Naive B cell (primary cell): ENCODE measurements at places on chromosomes 12 and 14. TPM values are rescaled to one million over a fixed set of nuclear protein-coding genes. Genes with fewer than 3 reads are reported as not detected.

The SLC10A1 gene
- 0.23 TPM for polyA plus RNA-seq

The SLC39A5 gene
- polyA plus RNA-seq, result not detected

The RDH12 gene
- not detected for polyA plus RNA-seq

The SERPINA9 gene
- polyA plus RNA-seq, result not detected

The KRT6A gene
- not detected for polyA plus RNA-seq

The ISCA2 gene
- polyA plus RNA-seq, result 69.3 TPM

GRCh38 chr14:102817942-102818940 is 41.0 kb downstream of the TRAF3 start:
- DNase-seq, result no peak

- no peak for DNase-seq
These were observed at the start of gene BEGAIN for GRCh38 chr14:100587086-100587762. Gene BEGAIN, minus strand, starts transcription at chr14:100587417. Its CDS starts 127 bp downstream, at chr14:100587290.

DNA sequence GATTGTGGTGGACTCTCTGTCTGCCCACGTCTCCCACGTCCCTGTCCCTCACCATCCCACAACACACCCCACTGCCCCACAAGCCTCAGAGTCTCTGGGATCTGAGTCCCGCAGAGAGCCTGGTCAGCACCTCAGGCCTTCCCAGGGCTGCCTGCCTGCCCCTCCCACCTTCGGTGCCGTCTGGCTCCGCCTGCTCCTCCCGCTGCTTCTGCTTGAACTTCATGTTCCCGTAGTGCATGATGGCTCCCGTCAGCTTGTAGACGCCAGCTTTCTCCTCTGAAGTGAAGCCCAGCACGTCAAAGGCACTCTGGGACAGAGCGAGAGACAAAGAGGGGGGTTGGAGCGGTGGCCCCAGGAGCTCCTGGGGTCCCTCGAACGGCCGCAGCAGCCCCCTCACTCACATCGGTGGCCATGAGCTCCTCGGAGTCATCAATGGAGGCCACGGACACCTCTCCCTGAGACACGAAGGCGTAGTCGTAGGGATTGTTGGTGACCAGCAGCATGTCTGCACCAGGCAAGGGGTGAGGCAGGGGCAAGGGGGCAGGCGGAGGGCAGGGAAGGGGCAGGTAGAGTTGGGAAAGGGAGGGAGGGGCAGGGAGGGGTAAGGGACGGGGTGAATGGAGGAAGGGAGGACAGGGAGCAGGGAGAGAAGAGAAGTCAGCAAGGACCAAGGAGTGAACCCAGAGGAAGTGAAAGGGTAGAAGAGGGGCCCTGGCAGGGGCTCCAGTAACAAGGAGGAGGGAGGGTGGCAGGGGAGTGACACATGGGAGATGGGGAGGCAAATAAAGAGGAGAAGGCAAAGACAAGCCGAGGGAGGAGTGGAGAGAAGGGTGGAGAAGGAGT is 5.6 kb downstream of the MYH6 start:
- no peak for DNase-seq

GRCh38 chr14:75077794-75078193 is 8.4 kb downstream of the ZC2HC1C start:
- DNase-seq, result no peak

DNA sequence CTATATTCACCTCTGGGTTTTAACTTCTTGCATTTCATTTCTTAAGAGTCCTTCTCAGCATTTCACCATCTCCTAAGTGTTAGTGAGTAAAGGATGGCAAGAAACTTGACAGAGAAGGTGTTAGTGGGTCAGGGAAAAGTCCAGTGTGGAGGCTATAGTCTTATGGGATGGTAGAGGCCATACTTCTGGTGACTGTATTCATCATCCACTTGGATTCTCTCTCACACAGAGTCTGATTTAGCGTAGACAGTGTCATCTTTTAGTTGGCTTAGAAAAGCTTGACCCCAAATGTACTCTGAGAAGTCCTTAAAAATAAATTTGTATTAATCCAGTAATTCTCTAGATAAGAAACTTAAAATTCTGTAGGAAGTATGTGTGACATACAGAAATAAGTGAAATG is 232.4 kb upstream of the FBXO33 start:
- DNase-seq, result no peak

DNA sequence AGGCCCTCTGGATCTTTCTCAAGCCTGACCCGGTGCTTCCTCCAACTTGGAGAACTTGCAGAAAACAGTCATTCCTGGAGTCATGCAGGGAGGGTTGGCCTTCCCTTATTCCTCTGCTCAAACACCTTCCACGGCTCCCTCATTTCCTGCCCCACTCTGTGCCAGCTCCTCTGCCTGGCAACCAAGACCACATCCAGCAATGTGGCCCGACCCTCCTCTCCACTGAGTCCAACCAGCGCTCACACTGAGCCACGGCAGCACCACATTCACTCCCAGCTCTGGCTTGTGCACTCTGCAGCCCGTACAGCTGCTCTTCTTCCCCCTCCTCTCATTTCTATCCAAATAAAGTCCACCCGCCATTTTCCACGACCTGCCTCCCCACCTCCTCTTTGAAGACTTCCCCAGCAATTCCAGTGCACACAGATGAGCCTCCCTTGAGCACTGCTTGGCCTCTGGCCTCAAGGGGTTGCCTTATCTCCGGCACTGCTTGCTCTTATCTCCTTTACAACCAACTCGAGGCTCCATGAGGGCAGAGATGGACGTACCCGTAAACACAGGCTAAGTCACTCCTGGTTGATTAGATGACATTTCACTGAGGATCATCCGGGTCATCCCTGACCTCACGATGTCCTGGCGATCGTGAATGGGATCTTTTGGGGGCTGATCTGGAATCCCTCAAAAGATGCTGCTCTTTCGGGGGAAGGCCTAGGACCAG is 5.4 kb downstream of the PGF start:
- no peak for DNase-seq

DNA sequence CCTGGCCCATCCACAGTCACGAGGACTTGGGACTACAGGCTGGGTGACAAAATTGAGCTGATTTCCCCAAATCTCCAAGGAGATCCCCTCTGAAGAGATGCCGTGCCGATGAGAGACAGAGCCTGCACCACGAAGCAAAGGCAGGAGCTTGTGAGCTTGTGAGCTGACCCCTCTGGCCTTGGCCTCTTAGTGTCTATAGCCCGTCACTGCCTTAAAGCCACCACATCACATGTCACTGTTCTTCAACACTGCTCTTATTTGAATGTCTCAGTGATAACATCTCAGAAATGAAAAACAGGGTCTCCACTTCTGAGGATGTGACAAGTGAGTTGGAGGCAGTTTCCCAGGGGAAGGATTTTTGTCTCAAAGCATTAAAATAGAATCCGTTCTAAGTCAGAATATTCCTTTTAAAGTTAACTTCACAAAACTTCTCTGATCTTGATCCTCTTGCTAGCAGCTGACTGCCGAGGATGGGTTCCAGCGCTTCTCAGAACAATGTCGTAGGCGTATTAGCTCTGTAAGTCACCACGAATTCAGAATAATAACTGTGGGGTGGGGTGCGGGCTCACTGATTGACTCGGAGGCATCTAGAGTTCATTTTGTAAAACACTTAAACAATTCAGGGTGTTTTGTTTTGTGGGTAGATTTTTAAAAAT is 37.5 kb downstream of the CHST11 start:
- DNase-seq, result no peak

DNA sequence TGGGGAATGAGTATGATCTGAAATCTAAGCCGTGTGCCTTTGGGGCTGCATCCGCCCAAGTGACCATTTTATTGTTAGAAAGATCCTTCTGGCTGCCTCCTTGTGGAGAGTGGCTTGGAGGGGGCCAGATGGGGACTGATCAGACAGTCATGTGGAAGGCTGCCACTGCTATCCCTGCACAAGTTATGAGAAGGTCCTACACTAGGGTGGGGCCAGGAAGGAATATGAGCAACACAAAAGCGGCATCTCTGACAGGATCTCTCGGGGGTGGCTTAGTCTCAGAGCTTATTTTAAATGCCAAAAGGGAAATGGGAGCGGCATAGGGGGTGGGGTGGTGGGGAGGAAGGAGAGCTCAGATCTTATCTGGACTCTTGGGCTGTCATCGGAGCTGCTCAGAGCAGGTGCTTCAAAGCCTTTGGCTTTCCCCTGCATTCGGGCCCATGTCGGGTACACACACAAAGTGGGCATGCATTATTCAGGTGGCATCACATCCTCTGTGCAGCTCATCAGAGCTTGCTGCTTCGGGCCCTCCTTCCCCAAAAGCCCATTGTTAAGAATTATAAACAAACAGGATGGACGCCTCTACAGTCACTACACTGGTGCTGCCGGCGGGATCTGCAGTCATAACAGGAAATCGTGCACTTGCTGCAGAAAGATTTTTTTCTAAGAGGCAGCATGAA is 805.4 kb downstream of the VRK1 start:
- DNase-seq, result no peak

- DNase-seq, result no peak
These were observed 49.8 kb downstream of the NTN4 start for GRCh38 chr12:95740751-95741150.

GRCh38 chr14:103736546-103737431 is 21.2 kb downstream of the ZFYVE21 start:
- DNase-seq, result no peak

DNA sequence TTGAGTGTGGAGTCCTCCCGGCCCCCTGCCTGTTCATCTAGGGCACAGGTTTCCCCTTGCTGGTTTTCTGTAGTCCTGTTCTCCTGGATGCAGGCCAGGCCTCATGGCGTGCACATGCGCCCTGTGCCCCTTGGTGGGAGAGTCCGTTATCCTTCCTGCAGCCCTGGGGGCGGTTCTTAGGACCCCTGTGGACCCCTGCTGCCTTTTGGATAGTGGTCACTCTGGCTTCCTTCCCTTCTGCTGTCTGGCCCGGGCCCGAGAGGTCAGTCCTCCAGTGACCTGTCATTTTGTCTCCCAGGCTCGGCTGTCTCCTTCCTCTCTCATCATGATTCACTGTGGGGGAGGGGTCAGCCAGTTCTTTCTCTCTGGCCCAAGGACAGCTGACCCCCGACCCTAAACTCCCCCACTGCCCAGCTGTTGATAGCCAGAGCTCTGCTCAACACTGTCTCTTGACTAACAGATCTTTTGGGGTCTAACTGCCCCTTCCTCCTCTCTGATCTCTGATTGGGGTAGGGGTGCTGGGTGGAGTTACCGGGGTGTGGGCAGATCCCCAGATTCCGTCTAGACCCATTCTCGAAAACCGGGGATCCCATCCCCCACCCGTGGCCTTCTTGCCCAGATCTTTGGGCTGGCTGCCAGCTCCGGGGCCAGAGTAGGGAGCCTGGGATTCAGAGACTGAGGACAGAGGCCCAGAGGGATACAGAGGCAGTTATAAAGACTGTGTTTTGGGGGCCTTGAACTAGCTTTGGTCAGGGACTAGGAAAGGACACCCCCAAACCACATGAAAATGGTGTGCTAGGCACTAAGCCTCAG is 7.0 kb downstream of the CCND2 start:
- DNase-seq, result no peak

GRCh38 chr12:121992059-121992879 is 29.4 kb upstream of the BCL7A start:
- DNase-seq, result peak; percentile 71

GRCh38 chr12:39692258-39692853 is 72.8 kb upstream of the ABCD2 start:
- DNase-seq, result no peak

DNA sequence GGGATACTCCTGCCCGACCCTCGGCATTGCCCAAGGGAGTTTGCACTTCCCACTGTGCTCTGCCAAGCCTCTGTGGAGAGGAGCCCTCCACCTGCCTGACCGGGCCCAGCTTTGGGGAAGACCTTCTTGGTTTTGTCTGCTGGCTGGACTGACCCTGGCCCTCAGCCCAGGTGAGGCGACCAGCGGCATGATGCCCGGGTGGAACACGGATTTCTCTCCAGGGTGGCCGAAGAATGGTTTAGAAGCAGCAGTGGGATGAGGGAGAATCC is 15.6 kb downstream of the ZBTB42 start:
- DNase-seq, result no peak

- peak; percentile 85 for DNase-seq
These were observed 10.7 kb downstream of the STAC3 start for GRCh38 chr12:57240066-57240921.

GRCh38 chr12:48994224-48995085 is 4.7 kb downstream of the DDN start:
- DNase-seq, result no peak

- DNase-seq, result peak; percentile 25
These were observed 28.4 kb downstream of the IRAK3 start for GRCh38 chr12:66217342-66217917.

GRCh38 chr14:57811998-57812546 is 53.8 kb downstream of the SLC35F4 start:
- DNase-seq, result no peak

DNA sequence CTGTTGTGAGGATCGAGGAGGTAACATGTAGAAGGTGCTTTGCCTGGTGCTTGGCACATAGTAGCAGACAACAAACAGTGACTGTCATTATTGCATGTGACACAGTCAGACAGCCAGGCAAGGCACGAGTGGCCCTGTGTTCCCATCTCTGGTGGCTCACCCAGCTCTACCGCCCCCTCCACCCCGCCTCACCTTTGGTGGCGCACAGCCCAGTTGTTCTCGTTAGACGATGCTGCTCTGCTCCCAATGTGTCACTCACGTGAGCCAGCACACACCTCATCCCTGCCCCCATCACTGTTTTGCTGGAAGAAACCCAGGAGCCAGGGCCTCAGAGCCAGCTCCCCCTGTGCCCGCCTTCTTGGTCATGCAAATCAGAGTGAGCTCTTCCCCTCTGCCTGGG is 113.3 kb downstream of the CALM1 start:
- no peak for DNase-seq

GRCh38 chr12:101727098-101727497 is 12.2 kb downstream of the SYCP3 start:
- no peak for DNase-seq
